ENCODE measurements at places on chromosomes 6 and 20. TPM values are rescaled to one million over a fixed set of nuclear protein-coding genes. Genes with fewer than 3 reads are reported as not detected.

DNA sequence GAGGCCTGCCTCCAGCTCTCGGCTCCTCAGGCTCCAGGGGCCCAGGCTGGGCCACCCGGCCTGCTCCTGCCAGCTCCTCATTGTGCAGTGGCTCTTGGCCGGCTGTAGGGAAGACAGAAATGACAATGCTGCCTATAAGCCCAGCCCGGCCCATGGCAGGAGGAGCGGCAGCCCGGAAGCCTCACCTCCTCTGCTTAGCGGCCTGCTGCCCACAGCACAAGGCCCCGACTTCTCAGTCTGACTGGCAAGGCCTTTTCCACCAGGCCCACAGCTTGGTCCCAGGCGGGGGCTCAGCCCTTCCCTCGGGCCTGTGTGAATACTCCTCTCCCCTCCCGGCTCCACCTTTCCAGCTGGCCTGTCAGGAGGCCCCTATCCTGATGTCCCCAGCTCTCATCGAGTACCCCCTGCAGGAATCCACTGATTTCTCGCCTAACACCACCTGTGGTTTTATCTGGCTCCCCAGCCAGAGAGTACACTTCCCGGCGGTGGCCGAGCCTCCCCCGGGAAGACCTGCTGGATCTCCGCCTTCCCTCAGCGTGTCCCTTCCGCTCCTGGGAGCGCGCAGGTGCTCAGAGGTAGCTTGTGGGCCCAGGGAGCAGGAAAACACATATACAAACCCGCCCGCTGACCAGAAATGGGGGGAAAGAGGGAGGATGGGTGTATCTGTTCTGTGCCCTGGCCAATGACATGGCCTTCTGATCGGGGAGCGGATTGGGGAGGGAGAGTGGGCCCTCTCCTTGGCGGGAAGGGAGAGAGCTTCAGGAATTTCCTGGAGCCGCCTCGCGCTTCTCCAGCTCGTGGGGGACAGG is 963 bp downstream of the DDRGK1 start:
- no peak for DNase-seq

- no peak for DNase-seq
These were observed 234.7 kb downstream of the BTBD9 start for GRCh38 chr6:38404900-38405556.

The SIRPG gene
- total RNA-seq = not detected

DNA sequence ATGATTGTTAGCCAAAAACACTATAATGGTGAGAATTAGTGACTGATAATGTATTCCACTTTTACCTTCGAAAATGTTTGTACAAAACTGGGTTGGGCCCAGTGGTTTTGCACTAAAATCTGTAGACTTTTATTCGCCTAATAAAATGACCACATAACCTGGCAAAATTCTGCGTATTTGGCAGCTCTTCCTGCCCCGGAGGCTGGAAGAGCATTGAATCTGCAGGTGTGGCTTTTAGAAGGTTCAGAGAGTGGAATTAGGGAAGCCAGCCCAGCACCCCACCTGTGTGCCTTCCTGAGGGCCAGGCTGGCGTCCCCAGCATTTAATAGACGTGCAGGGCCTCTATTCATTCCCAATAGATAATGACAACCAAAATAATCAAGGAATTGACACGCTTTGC is 256.7 kb downstream of the UST start:
- DNase-seq = no peak

DNA sequence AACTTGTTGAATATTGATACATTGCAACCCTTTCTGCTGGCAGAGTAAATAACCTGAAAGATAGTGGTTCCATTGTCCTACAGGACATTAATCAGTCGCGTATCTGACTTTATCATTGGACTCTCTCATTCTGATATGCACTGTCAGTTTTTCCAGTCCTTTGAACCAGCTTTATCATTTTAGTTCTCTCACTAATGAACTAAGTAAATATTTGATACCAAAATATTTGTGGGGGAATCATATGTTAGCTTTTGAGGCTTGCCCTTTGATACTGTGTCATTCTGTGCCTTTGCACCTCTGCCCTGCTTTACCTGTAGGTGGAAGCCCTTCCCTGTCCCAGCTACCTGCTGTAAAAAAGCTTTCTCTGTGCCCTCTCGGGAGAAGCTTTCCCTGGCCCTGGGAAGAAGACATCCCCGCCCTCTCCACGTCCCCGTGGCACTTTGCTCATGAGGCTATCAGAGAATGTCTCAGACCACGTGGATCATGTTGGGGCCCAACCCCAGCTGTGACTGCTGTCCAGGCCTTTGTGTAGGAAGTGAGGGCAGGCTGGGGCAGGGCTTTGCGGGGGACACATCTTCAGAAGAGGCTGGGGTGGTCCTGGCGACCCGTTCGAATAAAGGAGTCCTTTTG is 117.8 kb upstream of the NXT1 start:
- DNase-seq = no peak

GRCh38 chr6:74000666-74001490 is 304.9 kb downstream of the CD109 start:
- DNase-seq = no peak

DNA sequence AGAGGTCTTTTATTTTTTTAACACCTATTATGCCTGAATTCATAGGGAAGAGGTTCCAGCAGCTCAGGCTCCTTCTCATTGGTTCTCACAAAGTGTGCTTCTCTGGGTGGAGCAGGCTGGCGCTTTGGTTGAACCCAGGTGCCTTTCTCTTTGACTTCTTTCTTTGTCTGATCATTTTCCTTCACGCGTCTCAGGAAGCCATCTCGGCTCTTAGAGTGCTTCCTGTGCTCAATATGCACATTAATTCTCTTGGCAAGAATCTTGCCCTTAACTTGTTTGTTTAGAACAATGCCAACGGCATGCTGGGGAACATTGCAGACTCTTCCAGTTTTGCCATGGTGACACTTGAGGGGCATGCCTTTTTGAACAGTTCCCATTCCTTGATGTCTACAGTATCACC is 44.2 kb upstream of the RNF24 start:
- DNase-seq = no peak

- no peak for DNase-seq
These were observed 130.0 kb upstream of the SYNCRIP start for GRCh38 chr6:85772641-85773040.

- no peak for DNase-seq
These were observed 695.0 kb upstream of the MAP3K7 start for GRCh38 chr6:91281901-91282300.

GRCh38 chr6:151534576-151534975 is 40.8 kb downstream of the CCDC170 start:
- no peak for DNase-seq

The CST1 gene
- total RNA-seq = 0.15 TPM

DNA sequence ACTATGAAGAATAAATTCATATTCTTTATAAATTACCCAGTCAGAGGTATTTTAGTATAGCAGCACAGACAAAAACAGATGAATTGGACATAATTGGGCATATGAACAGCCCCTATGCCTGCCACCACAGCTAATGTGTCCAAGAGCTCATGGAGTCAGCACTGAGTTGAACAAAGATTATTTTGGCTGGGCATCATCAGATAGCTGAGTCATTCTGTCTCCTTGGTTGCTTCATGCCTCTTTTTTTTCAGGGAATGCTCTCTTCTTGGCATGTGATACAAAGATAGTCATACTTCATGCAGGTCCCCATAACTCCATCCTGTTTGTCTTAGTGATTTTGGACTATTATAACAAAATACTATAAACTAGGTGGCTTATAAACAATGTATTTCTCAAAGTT is 275.6 kb downstream of the TENT5A start:
- no peak for DNase-seq

GRCh38 chr6:12418946-12419345 is 128.8 kb downstream of the EDN1 start:
- DNase-seq = no peak

The LAMA2 gene
- 9.7 TPM for total RNA-seq

DNA sequence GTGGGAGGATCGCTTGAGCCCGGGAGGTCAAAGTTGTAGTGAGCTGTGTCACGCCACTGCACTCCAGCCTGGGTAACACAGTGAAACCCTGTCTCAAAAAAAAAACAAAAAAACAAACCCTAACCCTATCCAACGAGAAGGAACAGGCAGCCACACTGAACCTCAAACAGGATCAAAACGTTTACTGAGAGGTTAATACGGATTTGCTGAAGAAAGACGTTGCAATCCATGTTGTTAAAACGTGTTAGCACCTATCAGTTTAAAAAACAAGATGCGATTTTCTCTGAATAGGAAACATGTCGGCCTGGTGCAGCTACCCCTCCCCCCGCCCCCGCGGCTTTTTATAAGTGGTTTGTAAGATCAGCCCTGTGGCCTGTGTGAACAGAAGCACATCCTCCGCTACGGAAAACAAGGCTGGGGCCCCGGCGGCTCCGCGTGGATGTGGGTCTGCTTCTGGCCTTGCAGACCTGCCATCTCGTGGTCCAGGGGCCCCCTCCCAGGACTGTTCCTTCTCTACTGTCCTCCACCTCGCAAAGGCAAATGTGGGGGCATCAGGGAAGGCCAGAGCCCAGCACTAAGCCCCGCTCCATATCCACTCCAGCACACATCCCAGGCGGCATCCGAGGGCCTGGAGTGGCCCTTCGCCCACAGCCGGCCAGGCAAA is 11.4 kb downstream of the SLC2A4RG start:
- no peak for DNase-seq

- no peak for DNase-seq
These were observed 48.6 kb downstream of the TCP11 start for GRCh38 chr6:35092362-35093117.

The BPIFA1 gene
- not detected for total RNA-seq

The CST4 gene
- total RNA-seq = not detected

GRCh38 chr6:157885876-157886275 is 62.8 kb downstream of the SNX9 start:
- no peak for DNase-seq

- no peak for DNase-seq
These were observed 21.8 kb downstream of the SLC35F1 start for GRCh38 chr6:117928833-117929232.

DNA sequence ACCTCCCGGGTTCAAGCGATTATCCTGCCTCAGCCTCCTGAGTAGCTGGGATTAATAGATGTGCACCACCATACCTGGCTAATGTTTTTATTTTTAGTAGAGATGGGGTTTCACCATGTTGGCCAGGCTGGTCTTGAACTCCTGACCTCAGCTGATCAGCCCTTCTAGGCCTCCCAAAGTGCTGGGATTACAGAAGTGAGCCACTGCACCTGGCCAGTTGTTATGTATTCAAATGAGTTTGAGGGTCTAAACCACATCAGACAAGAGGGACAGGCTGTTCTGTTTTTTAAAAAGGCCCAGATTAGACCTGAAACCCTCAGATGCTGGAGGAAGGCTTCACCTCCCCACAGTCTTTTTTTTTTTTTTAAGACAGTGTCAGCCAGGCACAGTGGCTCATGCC is 4.1 kb upstream of the SPAG4 start:
- DNase-seq = no peak

GRCh38 chr6:137641474-137642077 is 147.4 kb upstream of the OLIG3 start:
- DNase-seq = peak; percentile 58

DNA sequence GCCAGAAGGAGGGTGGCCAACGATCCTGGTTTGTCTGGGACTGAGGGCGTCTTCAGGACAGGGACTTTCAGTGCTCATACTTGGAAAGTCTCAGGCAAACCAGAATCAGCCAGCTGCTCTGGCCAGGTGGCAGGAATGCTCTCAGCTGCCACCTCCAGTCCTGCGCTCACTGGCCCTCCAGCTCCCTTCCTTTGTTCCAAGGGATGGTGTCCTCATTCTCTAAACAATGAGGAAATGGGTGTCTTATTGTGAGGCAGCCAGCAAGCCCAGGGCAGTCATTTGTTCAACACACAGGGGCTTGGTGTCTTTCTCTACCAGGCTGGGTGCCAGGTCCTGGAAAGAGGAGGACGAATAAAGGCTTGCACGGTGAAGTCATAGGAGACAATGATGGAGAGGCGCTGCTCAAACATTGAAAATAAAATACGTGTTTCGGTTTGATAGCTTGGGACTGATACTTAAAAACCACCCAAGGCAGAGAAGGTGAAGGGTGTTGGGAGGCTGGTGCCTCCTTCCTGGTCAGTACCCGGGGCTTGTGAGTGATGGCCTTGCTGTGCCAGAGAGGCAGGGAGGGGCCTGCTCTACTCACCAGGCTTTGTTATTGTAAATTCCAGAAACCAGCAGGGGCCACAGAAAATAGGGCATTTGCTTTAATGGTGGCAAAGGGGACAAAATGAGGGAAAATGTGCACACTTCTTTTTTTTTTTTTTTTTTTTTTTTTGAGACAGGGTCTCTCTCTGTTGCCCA is 11.3 kb upstream of the TMEM181 start:
- DNase-seq = no peak

GRCh38 chr20:24784607-24785006 is 164.5 kb upstream of the CST7 start:
- DNase-seq = no peak

- DNase-seq = no peak
These were observed 33.3 kb upstream of the LAMA4 start for GRCh38 chr6:112287577-112288225.

- peak; percentile 67 for DNase-seq
These were observed 49.6 kb upstream of the ZNF217 start for GRCh38 chr20:53643031-53643832.

The CYP39A1 gene
- total RNA-seq = 23.3 TPM

DNA sequence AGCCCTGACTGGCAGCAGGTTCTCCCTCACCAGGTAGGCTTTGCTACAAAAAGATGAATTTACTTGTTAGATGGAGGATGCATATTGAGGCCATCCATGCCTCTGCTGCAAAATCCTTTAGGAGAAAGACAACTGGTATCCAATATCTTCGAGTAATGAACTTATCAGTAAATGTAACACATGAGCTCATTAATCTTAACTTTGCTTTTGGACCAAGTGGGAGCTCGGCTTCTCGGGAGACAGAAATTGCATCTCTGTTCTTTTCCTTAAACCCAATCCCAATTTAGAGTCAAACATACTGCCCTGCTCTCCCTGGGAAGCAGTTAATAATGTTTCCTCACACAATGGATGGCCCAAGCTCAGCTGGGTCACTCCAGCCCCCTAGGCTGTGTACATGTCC is 330.5 kb downstream of the ZFAND3 start:
- DNase-seq = no peak

DNA sequence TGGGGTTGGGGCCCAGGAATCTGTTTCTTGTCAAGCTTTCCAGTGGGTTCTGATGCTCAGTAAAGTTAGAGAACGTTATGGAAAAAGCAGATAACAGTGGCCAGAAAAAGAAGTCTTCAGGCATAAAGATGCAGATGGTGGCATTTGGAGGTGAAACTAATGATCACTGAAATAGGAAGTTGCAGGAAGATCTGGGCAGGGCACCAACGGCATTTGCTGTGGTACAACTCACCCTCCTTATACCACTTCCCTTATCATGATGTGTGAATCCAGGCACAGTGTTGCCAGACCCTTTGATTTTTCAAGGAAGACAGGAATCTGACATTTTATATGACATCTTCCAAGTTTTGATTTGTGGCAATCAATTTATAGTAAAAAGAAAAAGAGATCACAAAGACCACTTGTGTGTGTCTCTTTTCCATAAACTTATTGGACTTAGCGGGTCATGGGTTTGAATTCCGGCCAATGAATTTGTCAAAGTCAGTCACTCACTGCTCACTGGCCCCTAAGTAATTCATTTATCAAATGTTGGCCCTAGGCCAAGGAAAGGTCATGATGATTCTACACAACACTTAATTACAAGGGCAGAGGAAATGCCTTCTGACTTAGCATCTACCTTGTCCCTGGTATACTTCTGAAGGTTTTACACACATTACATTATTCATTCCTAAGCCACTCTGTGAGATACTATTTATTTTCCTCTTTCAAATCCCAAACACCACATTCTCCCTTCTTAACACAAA is 37.6 kb downstream of the LAMP5 start:
- DNase-seq = no peak

GRCh38 chr6:31814677-31815024 is 432 bp downstream of the HSPA1L start:
- peak; percentile 97 for DNase-seq
